ENCODE measurements at places on chromosomes 7 and 10.

DNA sequence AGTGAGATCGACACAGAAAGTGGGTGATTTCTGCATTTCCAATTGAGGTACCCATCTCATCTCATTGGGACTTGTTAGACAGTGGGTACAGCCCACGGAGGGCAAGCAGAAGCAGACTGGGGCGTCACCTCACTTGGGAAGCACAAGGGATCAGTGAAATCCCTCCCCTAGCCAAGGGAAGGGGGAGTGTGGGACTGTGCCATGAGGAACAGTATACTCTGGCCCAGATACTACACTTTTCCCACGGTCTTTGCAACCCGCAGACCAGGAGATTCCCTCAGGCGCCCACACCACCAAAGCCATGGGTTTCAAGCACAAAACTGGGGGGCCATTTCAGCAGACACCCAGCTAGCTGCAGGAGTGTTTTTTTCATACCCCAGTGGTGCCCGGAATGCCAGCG is 99.8 kb downstream of the ODAD2 start:
- no peak for DNase-seq

DNA sequence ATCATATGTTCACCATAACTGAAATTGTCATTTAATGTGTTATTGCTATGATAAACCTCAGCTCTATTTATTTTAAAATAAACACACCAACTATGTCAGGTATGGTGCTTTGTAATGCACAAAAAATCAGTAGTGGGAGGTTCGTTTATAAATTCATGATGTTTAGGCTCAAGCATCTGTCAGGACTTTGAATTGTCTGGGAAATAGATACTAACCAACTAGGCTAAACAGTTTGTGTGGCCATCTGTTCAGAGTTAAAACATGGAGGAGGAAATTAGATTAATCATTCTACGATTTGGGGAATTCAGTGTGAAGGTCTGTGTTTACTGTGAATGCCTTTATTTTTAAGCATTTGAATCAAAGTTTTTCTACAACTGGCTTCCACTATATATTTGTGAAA is 212.6 kb upstream of the FZD8 start:
- DNase-seq = no peak

GRCh38 chr7:50112250-50112649 is 19.2 kb upstream of the ZPBP start:
- no peak for DNase-seq

DNA sequence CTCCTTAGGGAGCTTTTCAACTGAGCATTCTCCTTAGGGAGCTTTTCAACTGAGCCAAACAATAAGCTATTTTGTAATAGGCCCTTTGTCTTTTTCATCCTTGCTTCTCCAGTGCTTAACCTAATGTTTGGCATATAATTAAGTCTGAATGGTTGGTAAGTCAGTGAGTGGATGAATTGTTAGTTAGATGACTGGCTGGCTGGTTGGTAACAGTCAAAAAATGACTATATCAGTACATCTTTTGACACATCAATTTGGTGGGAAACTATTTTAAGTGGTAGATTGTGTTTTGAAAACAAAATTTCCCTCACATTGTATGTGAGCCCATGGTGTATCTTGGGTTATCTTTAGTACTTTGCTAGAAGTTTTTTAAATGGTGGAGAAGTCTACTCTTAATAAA is 16.4 kb downstream of the ING3 start:
- no peak for DNase-seq

DNA sequence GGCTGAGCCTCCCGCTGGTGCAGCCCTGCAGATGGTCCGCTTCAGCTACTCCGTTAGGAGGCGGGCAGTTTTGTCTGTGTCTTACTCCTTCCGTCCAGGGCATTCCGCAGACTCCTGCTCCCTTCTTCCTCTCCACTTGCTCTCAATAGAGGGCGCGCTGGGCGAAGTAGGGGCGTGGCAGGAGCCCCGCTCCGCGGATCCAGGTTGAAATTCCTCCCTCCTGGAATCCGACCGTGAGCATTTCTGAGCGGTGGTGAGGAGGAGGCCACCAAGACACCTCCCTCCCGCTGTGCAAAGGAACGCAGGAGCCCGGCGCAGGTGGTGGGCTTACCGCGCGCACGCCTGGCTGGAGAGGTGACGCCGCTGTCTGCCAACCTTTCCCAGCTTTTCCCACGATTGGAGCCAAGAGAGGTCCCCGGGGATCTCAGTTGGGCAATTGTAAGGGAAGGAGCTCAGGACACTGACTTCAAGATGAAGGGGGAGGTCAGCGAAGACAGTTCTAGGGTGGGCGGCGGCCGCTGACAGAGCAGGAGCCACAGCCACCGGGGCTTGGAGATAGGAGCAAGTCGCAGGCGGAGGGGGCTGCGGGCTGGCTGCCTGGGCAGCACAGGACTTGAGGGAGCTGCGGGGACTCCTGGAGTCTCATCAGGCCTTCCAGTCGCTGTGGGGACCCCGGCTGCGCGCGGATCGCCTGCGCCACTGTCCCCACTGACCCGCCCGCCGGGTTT is 1011.3 kb downstream of the XPNPEP1 start:
- peak; percentile 22 for DNase-seq

GRCh38 chr7:39623732-39624441 is 515 bp downstream of the RALA start:
- DNase-seq = peak; percentile 54

GRCh38 chr10:120768227-120768626 is 82.9 kb upstream of the WDR11 start:
- DNase-seq = no peak

GRCh38 chr10:33334805-33335550 is 511 bp upstream of the NRP1 start:
- peak; percentile 85 for DNase-seq

DNA sequence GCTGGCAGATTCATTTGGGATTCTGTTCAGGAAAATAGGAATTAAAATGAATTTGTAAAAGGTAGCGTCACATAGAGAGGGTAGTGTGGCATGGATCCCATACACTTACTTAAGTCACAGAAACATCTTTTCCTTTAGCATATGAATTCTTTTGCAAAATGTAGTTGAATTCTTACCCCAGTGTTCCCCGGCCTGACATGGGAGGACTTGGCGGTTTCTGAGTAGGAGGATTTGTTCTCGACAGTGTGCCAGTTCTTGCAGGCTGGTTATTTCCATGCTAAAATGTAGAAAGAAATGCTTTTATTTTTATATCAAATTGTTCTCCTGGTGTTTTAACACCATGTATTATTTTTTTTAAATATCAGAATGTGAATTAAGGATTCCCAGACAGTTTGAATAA is 72.6 kb downstream of the PDSS1 start:
- DNase-seq = no peak

DNA sequence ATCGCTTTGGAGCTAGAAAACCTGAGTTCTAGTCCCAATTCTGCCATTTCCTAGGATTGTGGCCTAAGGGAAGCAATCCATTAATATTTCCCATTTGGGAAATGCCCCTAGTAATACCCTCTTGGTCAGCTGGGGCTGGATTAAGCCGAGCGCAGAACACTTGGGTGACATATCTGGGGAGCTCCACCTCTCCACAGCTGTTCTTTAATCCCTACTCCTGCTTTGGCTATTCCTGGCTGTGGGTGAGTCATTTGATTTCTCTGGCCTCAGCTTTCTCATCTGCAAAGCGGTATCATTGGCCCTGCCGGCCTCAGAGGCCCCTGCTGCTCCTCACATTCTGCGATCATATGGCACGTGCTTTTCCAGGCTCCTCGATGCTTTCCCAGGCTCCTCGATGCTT is 108.3 kb downstream of the BUB3 start:
- no peak for DNase-seq

All from hepatic stellate cell (primary cell).